Mucosa of gallbladder (tissue), 1 donor: ENCODE measurements at places on chromosomes 7 and 10.

DNA sequence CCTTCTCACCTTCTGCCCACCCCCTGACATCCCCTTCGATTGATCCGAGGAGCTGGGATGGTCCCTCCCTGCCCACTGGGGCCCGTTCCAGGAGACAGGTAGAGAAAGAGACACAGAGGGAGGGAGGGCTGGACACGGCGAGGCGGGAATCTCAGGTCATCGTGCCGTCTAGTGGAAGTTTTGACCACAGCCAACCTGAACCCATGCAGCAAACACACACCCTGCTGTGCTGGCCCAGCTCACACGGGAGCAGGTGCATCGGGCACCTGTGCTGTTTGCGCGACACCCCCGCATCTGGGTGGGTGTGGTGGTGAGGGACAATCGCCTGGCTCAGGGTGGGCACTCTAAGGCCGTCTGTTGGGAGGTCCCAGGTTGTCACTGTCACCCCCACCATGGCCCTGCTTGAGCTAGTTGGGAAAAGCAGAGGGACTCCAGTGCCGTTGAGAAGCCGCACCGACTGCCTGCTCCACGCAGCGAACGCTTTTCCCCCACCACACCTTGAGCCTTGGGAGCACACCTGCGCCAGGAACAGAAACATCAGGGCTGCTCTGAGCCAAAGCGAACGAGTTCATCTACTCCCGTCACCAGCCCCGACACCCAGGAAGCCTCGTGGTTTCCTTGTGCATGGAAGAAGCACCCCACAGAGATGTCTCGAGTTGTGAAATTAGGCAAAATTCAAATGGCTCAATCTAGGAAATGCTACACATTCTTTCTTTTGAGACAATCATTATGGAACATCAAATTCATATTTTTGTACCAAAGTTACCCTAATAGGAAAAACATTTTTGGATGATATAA is 285.8 kb downstream of the DNAJB6 start:
- no peak for DNase-seq

- DNase-seq = peak; percentile 59
Observed at GRCh38 chr7:22350466-22351328, 6.3 kb downstream of the RAPGEF5 start.

- no peak for DNase-seq
Observed at GRCh38 chr7:116028787-116029186, 1.8 kb downstream of the TFEC start.

- DNase-seq = no peak
Observed at GRCh38 chr7:155449008-155449868, 8.7 kb upstream of the EN2 start.

DNA sequence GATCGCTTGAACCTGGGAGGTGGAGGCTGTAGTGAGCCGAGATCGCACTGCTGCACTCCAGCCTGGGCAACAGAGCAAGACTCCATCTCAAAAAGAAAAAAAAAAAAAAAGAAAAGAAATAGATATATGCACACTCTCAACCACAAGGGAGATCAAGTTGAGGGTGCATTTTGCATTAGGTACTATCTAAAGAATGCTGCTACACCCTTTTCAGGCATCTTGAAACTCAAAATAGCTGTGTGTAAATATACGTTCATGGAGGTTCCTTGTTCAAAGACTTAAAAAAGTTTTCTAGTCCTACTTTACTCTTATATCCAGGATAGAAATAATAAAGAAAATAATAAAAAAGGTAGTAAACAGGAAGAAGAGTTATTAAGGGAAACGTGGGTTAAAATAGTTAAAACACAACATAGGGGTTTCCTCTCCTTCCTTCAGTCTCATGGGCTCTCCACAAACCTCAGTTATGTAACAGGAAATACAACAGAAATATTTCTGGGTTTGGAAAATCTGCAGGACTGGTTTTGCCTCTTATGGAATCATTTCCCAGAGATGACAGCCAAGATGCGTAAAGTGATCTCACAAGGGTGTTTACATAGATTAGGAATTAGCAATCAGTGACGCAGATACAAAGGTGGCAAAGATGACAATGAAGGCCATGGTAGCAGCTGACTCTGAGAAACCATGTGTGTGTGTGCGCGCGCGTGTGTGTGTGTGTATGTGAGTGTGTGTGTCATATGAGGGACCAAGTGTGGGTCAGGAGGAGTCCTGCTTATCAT is 15.1 kb downstream of the STEAP4 start:
- DNase-seq = peak; percentile 73

GRCh38 chr10:130729876-130730275 is 581.6 kb downstream of the TCERG1L start:
- no peak for DNase-seq

GRCh38 chr7:25222666-25223065 is 5.6 kb downstream of the NPVF start:
- DNase-seq = no peak

- no peak for DNase-seq
Observed at GRCh38 chr10:91711885-91712680, 79.2 kb upstream of the PPP1R3C start.

GRCh38 chr7:148699024-148699781 is 500 bp downstream of the CUL1 start:
- DNase-seq = peak; percentile 44

DNA sequence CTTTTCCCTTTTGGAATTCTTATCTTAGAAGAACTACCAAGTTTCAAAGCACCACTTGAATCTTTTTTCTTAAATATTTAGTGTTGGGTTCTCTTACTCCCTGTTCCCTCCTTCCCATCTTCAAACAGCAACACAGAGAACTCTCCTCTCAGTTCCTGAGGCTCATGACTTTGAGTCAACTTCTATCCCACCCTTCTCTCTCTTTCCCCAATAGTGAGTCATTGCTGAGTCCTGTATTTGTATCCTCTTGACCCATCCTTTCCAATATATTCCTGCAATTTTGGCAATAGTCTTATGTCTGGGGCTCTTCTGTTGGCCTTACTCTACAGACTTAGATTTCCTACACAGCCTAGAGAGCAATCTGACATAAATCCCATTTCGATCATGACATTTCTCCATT is 20.8 kb upstream of the JCAD start:
- DNase-seq = no peak

DNA sequence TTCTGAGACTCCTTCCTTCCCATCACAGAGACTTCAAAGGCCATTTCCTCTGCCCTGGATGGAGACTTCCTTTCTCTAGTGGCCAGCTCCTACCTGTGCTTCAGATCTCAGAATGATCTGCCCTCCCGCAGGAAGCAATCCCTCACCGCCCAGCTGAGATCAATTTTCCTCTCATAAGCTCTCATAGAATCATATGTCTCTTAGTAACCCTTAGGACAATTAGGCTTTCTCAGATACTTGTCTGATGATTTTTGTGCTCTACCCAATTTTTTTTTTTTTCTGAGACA is 212.6 kb upstream of the PRSS58 start:
- no peak for DNase-seq

GRCh38 chr7:46943996-46944395 is 637.9 kb downstream of the TNS3 start:
- no peak for DNase-seq

- no peak for DNase-seq
Observed at GRCh38 chr7:27435461-27435860, 192.9 kb downstream of the EVX1 start.

GRCh38 chr10:13765641-13766341 is 179.0 kb downstream of the PRPF18 start:
- DNase-seq = peak; percentile 67

GRCh38 chr7:129721068-129721467 is 109.5 kb downstream of the NRF1 start:
- no peak for DNase-seq

- no peak for DNase-seq
Observed at GRCh38 chr10:12829831-12830390, 171.6 kb downstream of the CCDC3 start.

GRCh38 chr10:126523071-126523470 is 134.8 kb upstream of the ADAM12 start:
- no peak for DNase-seq

GRCh38 chr10:57638411-57638810 is 629.3 kb downstream of the IPMK start:
- no peak for DNase-seq

DNA sequence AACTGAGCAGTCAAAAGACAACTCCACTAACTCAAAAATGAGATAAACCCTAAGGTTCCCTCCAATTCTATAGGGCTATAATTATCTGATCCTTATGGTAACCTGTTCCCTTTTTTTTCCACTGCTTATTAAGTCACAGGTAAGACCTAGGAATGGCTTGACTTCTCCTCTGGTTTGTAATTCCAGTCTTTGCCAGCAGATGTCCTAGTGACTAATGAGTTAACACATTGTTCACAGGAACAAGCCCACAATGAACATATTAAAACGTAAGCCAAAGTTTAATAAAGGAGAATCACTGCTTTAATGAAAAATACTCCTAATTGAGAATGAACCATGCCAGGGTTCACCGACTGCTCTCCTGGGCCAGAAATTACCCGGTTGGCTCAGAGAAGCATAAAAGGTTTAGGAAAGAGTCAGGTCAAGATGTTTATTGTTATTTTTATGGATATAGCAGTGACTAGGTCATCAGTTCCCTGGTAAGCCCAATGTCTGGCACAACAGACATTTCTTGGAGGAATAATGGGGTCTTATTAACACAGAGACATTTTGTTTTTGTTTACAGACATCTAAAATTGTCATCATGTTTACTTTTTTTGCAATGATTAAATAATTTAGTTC is 120.1 kb downstream of the ELAPOR2 start:
- DNase-seq = peak; percentile 59

DNA sequence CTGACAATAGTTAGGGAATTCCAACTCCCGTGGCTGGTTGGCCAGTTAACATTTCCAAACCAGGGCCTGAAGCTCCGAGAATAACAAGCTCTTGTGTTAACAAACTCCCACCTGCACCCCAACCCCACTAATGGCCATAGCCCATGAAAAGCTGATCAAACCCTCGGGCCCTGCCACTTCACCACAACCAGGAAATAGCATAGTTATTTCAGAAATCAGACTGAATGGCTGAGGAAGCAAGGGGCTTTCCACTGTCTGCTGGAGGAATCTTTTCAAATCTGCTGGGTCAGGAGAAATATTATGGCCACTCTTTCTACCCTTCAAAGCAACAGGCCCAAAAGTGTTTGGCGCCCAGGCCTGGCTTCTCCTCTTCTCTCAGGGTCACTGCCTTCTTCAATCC is 145.6 kb downstream of the GLCCI1 start:
- no peak for DNase-seq

DNA sequence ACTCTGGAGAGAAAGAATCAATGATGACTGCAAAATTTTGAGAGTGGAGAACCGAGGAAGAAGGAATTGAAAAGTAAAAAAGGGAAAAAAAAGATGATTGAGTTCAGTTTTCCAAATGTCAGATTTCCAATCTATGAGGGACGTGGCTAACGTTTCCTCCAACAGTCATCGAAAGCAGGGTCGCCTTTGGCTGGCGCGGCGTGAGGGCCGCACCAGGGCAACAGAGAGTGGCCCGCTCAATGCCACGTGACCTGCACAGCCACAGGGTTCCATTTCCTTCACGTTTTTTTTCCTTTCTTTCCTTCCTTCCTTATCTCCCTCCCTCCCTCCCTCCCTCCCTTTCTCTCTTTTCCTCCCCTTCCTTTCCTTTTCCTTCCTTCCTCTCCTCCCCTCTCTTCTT is 101.9 kb downstream of the WDR37 start:
- DNase-seq = no peak

DNA sequence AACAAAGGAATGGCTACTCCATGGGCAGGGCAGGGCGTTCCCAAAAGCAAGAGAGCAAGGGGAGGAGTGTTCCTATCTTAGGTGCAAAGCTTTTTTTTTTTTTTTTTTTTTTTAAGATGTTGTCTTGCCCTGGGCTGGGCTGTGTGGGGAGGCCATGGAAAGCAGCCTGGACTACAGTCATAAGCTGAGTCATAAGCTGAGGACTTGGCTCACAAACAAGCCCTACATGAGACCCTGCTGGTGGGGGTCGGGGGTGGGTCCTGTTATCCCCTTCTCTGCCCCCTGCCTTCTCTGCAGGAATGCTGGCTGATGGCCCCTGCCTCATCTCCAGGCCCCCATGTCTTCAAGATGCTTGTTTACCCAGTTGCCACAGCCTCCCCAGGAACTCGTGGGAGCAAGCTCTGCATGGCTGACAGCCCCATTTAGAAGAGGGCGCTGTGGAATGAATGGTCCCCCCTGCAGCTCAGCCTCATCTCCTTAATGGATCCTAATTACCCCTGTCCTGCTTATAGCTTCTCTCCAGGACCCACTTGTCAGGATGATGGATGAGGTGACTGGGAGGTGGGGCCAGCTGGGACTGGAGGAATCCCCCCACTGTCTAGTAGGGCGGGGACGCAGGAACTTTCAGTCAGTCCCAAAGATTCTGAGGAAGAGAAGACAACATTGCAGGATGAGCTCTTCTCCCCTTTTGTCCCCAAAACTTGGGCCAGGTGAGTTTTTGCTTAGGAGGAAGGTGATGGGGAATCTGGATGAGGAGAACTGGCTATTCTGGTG is 340.8 kb upstream of the PODXL start:
- no peak for DNase-seq

- no peak for DNase-seq
Observed at GRCh38 chr10:101478956-101479355, 109.1 kb downstream of the POLL start.

GRCh38 chr10:7533657-7534479 is 123.0 kb upstream of the SFMBT2 start:
- no peak for DNase-seq

- DNase-seq = no peak
Observed at GRCh38 chr10:13803566-13804554, 217.1 kb downstream of the PRPF18 start.

DNA sequence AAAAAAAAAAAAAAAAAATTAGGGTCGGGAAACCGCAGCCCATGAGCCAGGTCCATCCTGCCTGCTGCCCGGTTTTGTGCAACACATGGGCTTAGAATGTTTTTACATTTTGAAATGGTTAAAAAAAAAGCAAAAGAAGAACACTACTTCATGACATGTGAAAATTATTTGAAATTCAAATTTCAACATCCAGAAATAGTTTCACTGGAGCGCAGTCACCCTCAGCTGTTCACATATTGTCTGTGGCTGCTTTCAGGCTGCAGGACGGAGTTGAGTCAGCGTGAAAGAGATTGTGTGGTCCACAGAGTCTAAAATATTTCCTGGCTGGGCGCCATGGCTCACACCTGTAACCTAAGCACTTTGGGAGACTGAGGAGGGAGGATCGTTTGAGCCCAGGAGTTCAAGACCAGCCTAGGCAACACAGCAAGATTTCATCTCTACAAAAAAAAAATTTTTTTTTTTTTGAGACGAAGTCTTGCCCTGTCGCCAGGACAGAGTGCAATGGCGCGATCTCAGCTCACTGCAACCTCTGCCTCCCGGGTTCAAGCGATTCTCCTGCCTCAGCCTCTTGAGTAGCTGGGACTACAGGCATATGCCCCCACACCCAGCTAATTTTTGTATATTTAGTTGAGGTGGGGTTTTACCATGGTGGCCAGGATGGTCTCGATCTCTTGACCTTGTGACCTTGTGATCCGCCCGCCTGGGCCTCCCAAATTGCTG is 63.9 kb upstream of the ECHDC3 start:
- DNase-seq = no peak

GRCh38 chr10:86060386-86061277 is 306.0 kb downstream of the GRID1 start:
- DNase-seq = no peak

GRCh38 chr7:107725138-107725740 is 18.7 kb upstream of the CBLL1 start:
- peak; percentile 41 for DNase-seq
